RCC 7860 (cell line): ENCODE measurements at places on chromosomes 6 and 20.

DNA sequence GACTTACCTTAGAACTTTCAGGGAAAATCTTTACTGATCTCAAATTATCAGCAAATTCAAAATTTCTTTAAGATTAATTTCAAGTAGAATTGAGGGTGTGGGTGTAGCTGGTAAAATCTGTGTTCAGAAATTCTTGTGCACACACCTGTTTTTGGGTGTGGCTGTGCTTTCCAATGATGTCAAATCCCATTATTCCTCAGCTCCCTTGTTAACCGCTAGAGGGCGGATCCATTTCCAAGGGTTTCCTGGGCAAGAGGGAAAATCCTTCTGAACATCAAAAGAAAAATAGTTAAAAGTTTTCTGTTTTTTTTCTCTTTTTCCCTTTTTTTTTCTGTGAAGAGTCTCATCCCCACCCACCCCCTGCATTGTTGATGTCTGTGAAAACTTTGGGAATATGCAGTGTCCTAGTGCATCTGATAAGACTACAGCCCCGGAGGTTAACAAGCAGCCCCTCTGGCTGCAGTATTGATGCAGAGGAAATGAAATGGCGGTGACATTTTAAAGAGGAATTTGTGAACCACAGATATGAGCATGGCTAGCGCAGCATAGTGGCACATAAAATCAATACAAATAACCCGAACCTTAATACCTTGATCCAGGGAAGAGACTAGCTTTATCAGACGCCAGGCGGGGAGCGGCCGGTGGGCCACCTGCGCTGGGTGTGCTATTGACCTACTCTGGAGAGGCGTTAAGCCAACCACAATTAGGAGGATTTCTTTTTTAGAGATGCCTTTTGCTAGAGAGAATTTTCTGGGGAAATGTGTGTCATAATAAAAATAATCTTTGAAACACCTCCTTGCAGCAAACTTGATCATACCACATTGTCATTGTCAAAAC is 130.9 kb downstream of the FOXA2 start:
- DNase-seq, result no peak

DNA sequence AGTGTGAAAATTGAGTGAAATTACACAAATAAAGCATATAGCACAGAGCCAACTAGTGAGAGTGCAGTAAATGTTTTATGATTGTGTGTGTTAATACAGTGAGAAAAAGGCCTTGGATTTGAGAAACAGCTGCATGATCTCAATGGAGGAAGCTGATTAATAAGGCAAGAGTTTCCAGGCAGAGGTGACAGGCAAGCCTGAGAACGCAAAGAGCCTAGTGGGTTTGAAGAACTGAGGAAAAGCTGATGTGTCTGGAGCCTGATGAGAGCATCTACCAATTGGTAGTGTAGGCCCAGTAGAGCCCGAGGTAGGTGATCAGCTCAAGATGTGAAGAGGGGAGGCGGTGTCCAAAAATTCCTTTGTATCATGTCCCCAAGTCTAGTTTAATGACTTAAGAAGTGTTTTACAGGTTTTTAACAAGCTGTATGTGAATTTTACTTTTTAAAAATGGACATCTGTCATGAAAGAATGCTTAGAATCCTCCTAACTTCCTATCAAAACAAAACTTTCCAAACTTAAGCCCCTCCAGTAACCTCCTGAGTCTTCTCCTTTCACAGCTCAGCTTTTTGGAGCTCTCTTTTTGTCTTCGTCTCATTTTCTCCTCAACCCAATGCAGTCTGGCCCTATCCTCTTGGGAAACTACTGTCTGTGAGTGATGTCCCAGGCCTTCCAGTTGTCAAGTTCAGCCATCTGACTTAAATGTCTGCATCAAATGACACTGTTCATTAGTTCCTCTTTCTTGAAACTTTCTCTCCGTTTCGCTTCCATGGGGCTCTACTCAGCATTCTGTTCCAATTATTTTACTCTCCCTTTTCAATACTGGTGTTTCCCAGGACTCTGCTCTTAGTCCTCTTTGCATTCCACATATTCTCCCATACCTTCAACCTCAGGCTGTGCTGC is 1.2 kb downstream of the CDC40 start:
- DNase-seq, result no peak

- DNase-seq, result no peak
These were observed 45.0 kb downstream of the NT5E start for GRCh38 chr6:85494547-85495536.

DNA sequence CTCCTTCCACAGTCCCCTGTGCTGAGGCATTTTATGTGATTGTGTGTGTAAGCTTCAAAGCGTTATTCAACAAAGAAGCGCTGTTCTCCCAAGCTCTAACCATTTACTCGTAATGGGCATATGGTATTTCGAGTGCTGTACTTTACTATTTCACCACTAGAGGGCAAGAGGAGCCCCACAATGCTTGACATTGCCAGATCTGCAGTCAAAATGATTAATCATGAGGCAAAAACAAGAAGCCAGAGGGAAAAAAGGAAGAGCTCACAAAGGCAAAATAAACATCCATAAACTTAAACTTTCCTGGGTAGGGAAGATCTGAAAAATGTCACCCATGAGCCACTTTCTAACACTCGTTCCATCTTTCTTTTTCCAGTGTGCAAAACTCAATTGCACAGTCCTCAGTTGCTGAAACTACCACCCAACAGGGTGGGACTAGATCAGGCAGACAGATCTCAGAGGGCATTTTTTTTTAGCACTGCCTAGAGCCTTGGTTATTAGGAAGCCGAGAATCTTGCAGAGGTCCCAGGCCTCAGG is 215.0 kb upstream of the PLCB4 start:
- DNase-seq, result peak; percentile 84

GRCh38 chr6:118959903-118960302 is 24.9 kb upstream of the MCM9 start:
- DNase-seq, result no peak

DNA sequence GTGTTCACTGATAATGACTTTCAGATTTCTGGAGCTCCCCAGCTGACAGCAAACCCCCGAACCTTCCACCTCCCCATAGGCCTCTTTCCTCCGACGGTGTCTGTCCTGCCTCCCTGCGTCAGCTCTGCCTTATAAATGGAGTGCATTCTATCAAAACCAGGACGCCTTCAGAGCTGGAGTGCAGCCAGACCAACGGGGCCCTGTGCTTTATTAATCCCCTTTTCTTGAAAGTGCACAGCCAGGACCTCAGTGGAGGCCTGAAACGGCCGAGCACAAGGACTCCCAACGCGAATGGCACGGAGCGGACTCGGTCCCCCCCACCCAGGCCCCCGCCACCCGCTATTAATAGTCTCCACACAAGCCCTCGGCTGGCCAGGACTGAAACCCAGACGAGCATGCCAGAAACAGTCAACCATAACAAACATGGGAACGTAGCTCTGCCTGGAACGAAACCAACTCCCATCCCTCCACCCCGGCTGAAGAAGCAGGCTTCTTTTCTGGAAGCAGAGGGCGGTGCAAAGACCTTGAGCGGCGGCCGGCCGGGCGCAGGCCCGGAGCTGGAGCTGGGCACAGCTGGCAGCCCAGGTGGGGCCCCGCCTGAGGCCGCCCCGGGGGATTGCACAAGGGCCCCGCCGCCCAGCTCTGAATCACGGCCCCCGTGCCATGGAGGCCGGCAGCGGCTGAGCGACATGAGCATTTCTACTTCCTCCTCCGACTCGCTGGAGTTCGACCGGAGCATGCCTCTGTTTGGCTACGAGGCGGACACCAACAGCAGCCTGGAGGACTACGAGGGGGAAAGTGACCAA is 42.3 kb upstream of the NAA20 start:
- DNase-seq, result peak; percentile 69

- peak; percentile 10 for DNase-seq
These were observed 927 bp upstream of the MANEA start for GRCh38 chr6:95576218-95576997.
